ENCODE measurements at places on chromosomes 6 and 20. TPM values are rescaled to one million over a fixed set of nuclear protein-coding genes. Genes with fewer than 3 reads are reported as not detected.

CALHM6 gene
- total RNA-seq = not detected

HTR1E gene
- not detected for total RNA-seq

NKAPL gene
- total RNA-seq = 2.0 TPM

HUS1B gene
- 0.43 TPM for total RNA-seq

USP49 gene
- total RNA-seq = 2.4 TPM

PRPH2 gene
- total RNA-seq = 5.2 TPM

CLDN20 gene
- not detected for total RNA-seq

C6orf132 gene
- total RNA-seq = 0.63 TPM

GSTA3 gene
- total RNA-seq = 0.17 TPM

MPIG6B gene
- total RNA-seq = not detected

OR12D3 gene
- total RNA-seq = not detected

PLAGL1 gene
- 19.4 TPM for total RNA-seq

SLC17A2 gene
- total RNA-seq = not detected

KIF6 gene
- total RNA-seq = 0.16 TPM

THEMIS gene
- not detected for total RNA-seq

OR2B6 gene
- total RNA-seq = not detected

NCOA6 gene
- 5.8 TPM for total RNA-seq

ACOT8 gene
- 46.2 TPM for total RNA-seq

LINC00237 gene
- not detected for total RNA-seq

COL21A1 gene
- total RNA-seq = 15.5 TPM

MRAP2 gene
- 0.47 TPM for total RNA-seq

LPA gene
- not detected for total RNA-seq

ZC2HC1B gene
- total RNA-seq = not detected

DNAH8 gene
- total RNA-seq = under 0.01 TPM

KIFC1 gene
- total RNA-seq = 2.7 TPM

HCRTR2 gene
- total RNA-seq = not detected

CD109 gene
- total RNA-seq = 31.4 TPM

SNAP25 gene
- 4.5 TPM for total RNA-seq

FAM217A gene
- not detected for total RNA-seq

COL9A1 gene
- not detected for total RNA-seq

BEND3 gene
- total RNA-seq = 0.47 TPM

PLEKHG1 gene
- 3.3 TPM for total RNA-seq

BMP2 gene
- 2.2 TPM for total RNA-seq

TUBB2B gene
- 2.2 TPM for total RNA-seq

PRRT1 gene
- total RNA-seq = 0.09 TPM

KIAA1755 gene
- total RNA-seq = 3.3 TPM

SUPT3H gene
- total RNA-seq = 9.7 TPM

TMEM200A gene
- 31.3 TPM for total RNA-seq
